CD4-positive, alpha-beta T cell treated with Interleukin-17A for 1 hour (primary cell): ENCODE measurements at places on chromosomes 2 and 18.

- no peak for DNase-seq
Observed at GRCh38 chr2:233655043-233655442, 16.7 kb upstream of the UGT1A9 start.

GRCh38 chr18:79423211-79424007 is 27.7 kb downstream of the NFATC1 start:
- DNase-seq, result no peak

DNA sequence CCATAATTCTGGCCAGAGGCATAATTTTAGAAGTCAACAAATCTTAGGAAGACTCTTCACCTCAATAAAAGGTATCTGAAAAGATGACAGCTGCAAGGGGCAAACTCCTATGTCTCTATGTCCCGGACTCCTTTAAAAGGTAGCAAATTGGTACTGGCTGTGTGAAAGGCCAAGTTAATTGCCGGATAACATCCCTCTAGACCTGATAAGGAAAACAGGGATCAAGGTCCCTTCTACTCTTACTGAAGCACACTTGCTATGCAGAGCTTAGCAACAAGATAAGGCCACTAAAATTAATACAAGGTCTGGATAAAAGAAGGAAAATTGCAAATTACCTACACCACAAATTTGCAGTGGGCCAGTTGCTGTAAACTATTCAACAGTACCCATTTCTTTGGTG is 141.0 kb upstream of the EPC2 start:
- DNase-seq, result no peak

DNA sequence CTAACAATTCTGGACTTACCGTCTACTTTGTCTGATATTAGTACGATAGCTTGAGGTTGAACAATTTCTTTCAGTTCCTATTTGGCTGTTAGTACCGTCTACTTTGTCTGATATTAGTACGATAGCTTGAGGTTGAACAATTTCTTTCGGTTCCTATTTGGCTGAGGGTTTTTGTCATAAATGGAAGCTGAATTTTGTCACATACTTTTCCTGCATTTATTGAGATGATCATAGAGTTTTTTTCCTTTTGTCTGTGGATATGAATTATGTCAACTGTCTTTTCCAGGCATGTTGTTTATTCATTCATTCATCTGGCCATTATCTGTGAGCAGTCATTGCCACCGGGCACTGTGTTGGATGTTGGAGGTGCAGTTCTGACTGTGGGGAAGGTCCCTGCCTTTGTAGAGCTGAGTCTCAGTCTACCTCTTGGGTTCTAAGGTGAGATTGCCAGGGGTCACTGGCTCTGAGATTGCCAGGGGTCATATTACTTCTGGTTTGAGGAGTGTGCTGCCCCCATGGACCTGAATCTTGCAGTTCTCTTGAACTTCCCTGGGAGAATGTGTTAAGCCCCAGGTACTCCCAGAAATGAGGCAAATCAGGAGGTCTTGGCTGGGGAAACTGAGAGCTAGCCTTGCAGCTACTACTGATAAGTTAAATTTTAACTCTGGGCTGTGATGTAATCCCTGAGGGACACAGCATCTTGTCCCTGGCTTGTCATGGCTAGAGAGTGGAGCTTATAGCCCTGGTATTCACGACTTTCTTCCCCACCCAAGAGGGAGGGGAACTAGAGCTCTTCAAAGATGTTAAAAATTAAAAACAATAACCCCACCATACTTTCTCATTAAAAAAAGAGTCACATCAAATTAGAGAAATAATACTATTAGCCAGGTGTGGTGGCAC is 89.1 kb upstream of the MBOAT2 start:
- DNase-seq, result no peak

DNA sequence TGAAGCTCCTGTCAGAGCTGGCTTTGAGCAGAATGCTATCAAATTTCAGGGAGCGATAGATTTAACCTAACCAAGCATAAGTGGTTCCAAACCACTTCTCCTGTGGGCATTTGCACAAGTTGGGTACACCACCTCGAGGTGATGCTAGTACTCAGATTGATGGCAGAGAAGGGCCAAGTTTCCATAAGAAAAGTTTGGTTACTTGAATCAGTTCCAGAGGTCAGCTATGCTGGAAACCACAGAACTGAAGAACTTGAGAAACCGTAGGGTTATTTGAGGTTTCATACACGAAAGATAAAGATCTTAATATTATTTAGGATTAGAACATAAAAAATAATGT is 238.2 kb upstream of the SOX11 start:
- no peak for DNase-seq

DNA sequence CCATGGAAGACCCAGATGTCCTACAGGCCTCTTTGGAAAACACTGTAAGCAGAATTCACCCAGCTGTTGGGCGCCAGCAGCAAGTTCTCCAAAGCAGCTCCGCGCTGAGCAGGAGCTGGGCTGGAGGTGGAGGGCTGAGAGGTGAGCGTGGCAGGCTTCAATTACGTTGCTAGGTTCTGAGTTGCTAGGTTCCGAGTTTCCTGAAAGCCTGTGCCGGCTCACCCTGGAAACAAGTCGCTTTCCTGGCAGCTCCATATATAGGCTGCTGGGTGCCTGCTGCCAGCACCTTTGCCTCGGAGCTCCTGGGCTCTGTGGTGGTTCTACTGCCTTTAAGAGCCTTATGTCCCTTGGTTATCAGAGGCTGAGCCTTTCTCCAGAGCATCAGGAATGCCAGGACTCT is 14.4 kb upstream of the EGR4 start:
- no peak for DNase-seq

DNA sequence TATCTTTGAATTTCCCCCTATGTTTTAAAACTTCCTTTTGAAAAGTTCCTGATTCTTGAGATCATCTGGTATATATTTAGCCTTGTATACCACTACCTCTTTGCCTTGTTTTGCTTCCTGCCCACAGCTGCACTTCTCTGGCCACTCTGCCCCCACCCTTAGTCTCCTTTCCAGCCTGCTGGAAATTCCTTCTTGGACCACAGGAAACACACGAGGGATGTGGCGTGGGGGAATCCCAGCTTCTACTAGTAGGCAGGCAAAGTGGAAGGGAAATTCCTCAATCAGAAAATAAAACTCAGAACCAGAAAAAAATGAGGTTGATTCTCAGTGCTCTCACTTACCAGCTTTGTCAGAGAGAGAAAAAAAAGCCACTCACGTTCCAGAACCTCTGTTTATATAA is 13.4 kb downstream of the IL18RAP start:
- DNase-seq, result peak; percentile 44

DNA sequence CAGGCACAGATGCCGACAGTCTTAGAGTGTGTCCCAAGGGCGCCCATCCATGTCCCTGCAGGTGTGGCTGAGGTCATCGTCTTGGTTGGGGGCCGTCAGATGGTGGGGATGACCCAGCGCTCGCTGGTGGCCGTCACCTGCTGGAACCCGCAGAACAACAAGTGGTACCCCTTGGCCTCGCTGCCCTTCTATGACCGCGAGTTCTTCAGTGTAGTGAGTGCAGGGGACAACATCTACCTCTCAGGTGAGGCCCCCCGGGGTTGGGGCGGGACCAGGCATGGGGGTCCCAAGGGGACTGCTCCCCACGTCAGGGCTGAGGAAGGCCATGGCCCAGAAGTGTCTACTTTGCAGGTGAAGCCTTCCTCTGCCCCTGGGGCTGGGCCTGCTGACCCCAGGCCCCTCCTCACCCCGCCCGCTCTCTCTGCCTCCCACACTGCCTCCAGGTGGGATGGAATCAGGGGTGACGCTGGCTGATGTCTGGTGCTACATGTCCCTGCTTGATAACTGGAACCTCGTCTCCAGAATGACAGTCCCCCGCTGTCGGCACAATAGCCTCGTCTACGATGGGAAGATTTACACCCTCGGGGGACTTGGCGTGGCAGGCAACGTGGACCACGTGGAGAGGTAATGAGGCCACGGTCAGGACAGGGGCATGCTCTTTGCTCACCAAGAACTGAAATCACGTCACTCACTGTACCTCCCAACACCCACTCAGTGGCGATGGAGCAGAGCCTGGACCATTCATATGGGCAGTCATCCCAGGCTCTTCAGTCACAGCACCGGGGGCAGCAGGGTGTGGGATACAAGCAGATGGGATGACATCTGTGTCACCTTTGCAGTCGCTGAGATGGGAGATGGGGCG is 230.8 kb downstream of the ATAD2B start:
- no peak for DNase-seq

GRCh38 chr2:156562124-156562523 is 125.9 kb downstream of the GPD2 start:
- no peak for DNase-seq

DNA sequence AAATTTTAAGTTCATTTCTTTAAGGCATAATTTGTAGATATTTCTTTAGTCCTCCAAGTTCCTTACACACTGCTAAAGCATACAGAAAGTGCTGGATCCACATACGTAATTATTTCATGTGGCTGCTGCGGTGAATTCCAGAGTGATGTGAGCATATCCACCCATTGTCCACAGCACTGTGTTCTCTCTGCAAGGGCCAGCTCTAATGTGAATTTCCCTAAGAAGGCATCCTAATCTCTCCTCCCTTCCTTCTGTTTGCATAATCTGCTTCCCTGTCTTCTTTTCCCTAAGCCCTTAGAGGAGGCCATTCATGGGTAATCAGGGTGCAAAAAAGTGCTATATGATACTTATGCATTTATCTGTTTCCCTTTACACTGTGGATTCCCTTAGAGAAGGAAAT is 57.2 kb downstream of the COBLL1 start:
- DNase-seq, result no peak

GRCh38 chr18:56988022-56988421 is 158.9 kb upstream of the BOD1L2 start:
- DNase-seq, result no peak

- DNase-seq, result no peak
Observed at GRCh38 chr2:30464544-30465170, 17.6 kb downstream of the LCLAT1 start.

GRCh38 chr2:240372101-240372500 is 63.4 kb upstream of the GPC1 start:
- no peak for DNase-seq

GRCh38 chr2:137231628-137232027 is 466.3 kb downstream of the THSD7B start:
- DNase-seq, result no peak

GRCh38 chr2:229071292-229071976 is 199.7 kb downstream of the PID1 start:
- DNase-seq, result no peak

- peak; percentile 77 for DNase-seq
Observed at GRCh38 chr2:168455645-168456520, at the start of gene CERS6. Gene CERS6 (plus strand): TSS chr2:168456272. CDS start chr2:168456449, 177 bp downstream.

- DNase-seq, result no peak
Observed at GRCh38 chr2:121063471-121063870, 221.5 kb downstream of the TFCP2L1 start.

- DNase-seq, result no peak
Observed at GRCh38 chr2:47086054-47086471, 69.0 kb downstream of the STPG4 start.

GRCh38 chr2:33680644-33681363 is 81.7 kb upstream of the FAM98A start:
- DNase-seq, result no peak

DNA sequence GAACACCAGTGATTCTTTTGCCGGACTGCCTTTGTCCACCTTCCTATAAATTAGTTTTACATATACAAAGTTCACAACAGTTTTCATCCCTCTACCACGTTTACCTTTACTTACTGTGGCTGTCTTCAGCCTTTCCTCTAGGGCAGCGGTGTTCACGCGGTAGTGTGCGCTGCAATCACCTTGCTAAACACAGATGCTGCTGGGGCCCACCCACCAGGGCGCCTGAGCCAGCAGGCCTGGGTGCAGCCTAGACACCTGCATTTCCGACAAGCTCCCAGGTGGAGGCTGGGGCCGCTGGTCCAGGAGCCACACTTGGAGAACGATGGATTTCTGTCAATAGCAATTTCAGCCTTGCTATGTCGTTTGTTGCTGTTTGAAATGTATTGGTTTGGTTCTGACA is 83.1 kb downstream of the NDUFA10 start:
- no peak for DNase-seq

GRCh38 chr2:234422981-234423431 is 73.9 kb downstream of the ARL4C start:
- peak; percentile 81 for DNase-seq

DNA sequence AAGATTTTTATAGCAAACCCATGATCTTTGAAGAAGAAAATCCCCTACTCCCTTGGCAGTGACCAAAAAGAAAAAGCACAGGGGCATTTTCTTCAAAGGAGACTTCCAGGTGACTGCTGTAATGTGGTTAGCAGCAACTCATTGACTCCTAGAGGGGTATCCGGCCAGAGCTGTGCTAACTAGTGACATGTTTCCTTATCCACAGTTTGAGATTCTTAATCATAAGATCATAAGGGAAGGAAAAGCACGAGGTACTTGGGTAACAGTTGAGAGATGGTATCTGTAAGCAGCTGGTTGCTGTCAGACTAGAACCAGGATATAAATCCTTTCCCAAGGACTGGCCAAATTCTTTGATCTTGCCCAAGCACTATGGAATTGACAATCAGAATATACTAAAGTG is 124.7 kb downstream of the MREG start:
- no peak for DNase-seq

DNA sequence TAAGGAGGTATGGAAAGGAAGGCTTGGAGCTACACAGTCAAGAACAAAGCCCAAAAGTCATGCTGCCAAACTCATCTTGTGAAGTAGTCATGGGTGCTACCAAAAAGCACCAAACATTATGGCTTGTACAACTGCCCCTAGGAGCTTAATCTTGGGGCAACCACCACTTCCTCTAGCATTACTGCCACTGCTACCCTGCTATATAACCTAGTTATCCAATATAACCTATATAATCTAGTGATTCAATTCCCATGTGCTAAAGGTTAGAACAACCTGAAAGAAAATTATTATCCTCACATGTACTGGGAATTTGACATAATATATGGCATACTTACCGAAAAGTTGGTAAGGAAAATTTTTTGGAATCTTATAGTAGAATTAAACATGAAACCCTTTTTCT is 102.6 kb upstream of the RBBP8 start:
- no peak for DNase-seq

DNA sequence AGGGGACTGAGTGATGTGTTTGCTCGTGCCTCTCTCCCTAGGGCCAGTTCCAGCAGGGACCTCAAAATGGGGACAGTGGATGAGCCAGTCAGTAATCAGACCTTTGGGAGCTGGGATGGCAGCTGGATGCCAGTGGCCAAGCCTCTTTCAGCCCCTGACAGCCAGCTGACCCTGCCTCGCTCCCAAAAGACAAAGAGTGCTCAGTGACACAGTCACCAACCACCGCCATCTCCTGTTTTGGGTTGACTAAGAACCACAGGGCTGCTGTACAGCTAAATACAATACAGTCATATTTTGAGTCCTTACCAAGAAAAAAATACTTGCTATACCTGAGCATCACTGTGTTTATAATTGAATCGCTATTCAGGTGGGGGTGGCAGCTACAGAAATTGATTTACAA is 75.7 kb downstream of the POU3F3 start:
- no peak for DNase-seq

GRCh38 chr2:159557437-159558034 is 58.8 kb downstream of the BAZ2B start:
- no peak for DNase-seq

GRCh38 chr2:234502285-234502918 is 5.5 kb upstream of the ARL4C start:
- DNase-seq, result no peak

DNA sequence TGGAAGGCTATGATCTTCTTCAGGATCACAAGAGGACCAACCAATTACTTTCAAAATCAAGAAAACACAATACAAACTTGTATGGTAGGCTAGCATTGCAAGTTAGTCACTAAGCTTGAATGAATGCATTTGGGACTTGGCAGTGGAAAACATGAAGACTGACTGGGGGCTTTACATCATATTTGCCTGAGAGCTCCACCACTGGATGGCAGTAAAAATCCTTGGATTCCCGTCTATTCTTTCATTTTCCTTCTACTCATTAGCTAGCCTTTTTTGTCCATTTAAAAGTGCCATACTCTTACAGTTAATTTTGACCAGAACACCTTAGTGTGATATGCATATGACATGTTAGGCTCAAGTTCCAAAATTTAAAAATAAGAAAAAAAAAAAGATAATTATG is 63.5 kb upstream of the RASGRP3 start:
- DNase-seq, result no peak
